CD4-positive, alpha-beta T cell treated with Interleukin-4 for 4 hours (primary cell): ENCODE measurements at places on chromosomes 1 and 21.

DNA sequence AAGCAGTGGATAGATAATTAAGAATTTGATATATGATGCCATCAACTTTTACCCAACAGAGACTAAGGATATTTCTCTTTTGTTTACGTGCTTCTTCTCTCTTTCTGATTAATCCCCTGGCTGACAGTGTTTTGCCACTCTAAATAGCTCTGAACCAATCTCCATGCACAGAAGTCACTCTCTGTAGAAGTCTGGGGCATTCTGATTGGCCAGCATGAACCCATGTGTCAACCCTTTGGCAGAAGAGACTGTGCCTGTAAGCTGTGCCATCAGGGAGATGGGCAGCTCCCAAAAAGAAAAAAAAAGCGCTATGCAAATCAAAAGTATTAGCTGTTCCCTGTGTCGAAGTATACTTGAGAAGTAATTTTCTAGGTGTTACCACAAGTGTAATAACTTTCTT lies 34.1 kb upstream of the NRIP1 start:
- DNase-seq, result no peak

DNA sequence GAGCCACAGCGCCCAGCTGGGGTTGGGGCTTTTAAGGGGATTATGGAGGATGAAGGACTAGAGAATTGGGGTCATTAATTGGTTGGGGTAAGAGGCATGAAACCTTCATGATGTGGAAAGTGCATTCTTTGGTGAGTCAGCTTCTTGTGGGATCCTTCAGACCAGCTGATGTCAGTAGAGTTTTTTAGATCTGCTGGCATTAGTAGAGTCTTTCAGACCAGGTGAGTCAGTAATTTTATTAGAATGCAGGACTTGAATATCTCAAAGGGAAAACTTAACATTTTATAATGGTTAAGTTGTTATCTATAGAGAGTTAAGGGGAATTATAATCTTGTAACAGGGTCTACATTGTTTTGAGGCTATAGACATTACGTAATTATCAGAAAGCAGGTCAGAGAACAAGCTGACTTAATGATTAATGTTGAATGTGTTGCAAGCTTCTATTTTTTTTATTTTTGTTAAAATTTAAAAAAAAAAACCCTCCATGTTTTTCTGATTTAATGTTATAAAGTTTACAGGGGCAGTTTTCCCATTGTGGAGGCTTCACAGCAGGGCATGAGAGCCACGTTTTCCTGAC lies 160.9 kb upstream of the FMN2 start:
- no peak for DNase-seq

DNA sequence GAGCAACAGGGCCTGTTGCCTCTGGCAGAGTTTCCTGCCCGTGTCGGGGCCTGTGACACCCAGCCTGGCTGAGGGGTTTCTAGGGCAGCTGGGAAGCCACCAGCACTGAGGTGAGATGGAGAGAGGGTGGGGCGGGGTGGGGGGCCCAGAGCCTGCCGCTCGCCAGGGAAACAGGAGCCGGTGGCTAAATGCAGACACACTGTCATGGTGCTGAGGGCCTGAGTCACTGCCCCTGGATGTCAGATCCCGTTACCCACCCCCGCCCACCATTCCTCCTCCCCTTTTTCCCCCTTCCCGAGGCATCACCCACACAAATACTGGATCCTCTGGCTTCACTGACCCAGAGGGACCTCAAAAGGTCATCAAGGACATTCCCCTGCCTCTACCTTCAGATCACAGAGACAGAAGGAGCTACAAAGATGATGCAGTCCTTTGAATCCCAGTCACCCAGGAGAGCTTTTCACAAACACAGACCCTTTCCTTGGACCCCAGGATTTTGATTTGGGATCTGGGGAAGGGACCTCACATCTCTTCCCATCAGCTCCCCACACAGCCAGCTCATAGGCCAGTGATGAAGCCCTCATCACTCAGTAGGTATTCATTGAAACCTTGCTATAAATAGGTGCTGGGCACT lies 1.9 kb upstream of the HSPB7 start:
- DNase-seq, result no peak

- DNase-seq, result no peak
These were observed 41.9 kb downstream of the ACP6 start for GRCh38 chr1:147628441-147628840.

- no peak for DNase-seq
These were observed 5.6 kb upstream of the LACTBL1 start for GRCh38 chr1:22978299-22978698.

- DNase-seq, result no peak
These were observed 300.3 kb downstream of the DSCAM start for GRCh38 chr21:40546647-40547046.

DNA sequence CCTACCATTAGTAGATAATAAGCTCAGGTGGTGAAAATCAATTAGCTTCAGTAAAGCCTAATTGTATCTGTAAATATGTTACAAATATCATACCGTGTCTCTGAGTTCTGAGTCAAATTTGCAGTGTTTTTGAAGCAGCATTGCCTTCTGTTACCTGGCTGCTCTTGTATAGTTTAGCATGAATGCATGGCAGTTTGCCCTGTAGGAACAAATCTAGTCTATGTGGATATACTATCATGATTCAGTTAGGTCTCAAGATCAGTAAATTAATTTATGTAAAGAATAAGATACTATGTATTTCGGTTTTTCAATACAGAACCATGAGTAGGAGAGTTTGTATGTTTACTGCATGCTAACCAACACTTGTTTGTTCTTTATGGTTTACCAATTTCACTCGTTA lies 240.6 kb upstream of the C1orf105 start:
- no peak for DNase-seq

GRCh38 chr1:77900687-77901293 lies 12.4 kb downstream of the NEXN start:
- DNase-seq, result peak; percentile 4

- no peak for DNase-seq
These were observed 384.6 kb downstream of the PLPP3 start for GRCh38 chr1:56194701-56195300.

DNA sequence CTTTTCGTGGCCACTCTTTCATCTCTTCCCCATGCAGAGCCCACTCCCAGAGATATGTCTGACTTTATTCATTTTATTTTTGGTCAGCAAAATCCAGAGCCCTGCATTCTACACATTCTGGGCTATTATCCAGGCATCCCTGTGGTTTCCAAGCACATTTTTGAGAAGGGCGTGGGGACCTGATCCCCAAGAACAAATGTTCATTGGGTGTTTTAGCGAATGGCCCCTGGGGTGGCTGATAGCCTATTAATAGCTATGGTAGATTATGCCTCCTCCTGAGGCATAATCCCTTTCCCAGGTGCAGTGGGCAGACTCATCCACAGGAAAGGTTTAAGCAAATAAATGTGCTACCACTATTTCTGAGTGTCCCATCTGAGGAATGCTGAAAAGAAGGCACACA lies 511.8 kb upstream of the USP24 start:
- no peak for DNase-seq

GRCh38 chr21:42198929-42199867 lies 19.7 kb upstream of the ABCG1 start:
- peak; percentile 62 for DNase-seq

- no peak for DNase-seq
These were observed 3.7 kb upstream of the SARS1 start for GRCh38 chr1:109210058-109210457.

DNA sequence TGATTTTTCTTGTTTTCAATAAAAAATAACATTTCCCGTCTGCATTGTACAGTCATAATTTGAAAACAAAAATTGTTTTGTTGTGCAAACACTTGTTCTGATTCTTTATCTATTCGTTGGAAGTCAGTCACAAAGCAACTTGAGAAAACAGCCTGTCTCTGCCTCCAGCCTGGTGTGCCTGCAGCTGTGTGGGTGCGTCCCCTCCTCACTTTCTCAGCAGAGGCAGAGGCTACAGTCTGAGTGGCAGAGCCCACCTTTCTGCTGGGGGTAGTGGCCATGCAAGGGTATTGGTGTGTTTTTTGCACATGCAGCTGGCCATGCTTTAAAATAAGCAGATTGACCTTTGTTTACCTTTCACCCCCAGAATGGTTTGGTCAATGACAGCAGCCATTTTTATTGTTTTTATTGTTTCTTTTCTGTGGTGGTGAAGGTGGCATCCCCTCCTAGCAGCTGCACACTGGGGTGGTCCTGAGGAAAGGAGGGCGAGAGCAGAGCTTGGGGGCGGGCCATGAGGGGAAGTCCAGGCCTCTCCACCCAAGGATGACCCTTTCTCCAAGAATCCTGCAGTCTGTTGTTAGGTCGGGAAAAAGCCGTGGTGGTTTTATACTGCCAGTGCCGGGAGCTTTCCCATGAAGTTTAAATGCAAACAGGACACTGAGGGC lies 159.6 kb downstream of the PCBP3 start:
- no peak for DNase-seq

DNA sequence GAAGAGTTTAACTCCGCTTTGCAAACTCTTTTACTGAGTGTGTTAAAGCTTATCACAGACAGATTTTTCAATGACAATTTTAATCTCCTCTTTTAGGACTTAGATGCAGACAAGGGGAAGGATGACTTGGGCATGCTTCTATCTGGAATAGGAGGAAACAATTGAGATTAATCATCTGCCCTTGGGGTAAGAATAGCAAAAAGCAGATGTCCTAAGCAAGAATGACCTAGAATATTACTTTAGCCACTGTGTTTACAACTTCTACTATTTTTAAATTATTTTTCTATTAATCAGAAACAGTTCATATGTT lies 569.0 kb upstream of the ADGRL2 start:
- DNase-seq, result no peak

DNA sequence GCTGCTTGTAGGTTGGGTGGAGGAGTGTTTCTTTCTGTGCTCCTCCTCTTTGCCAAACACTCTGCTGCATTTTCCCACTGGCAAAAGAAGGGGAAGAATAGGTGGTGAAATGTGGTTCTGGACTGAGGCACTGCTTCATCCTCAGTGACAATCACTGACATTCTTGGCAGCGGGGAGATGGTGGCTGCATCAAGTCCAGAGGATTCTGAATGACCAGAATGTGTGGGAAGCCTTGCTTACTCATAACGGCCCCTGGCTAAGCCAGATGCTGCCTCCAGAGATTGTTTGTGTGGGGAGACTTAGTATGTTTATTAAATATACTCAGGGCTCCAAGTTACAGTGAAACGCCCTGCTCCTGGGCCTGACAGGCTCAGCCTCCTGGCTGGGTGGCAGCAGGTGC lies 160.3 kb downstream of the CACNA1E start:
- DNase-seq, result no peak

DNA sequence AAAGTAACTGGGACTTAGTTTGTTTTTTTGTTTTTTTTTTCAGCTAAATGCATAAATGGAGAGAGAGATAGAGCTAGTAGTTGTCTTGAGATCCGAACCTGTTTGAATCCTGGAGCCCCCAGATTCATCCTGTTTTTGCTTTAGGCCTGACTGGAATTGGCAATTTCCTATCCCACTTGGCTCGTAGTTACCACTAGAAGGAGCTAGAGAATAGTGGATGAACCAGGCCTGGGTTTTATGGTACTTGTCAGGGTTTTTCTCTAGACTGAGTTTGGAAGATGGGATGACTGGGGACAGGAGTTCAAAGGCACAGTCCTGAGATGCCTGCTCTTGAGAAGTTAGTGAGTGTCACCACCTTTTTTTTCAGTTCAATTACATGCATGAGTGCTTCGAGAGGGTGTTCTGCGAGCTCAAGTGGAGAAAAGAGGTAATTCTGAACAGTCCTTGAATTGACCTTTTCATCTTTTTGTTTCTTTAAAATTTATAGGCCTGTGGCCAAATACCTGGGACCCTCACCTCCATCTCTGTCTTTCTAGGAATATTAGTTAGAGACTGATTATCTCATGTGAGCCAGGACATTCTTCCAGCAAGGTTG lies 23.4 kb downstream of the CELF3 start:
- DNase-seq, result no peak

GRCh38 chr1:184425449-184426277 lies 38.8 kb downstream of the C1orf21 start:
- DNase-seq, result no peak
